ENCODE measurements at places on chromosomes 6 and 20.
A peak's percentile ranks its signal among the peaks of the same experiment; 100 is the strongest.

- no peak for DNase-seq
Measured at GRCh38 chr20:31560746-31561598, 44.1 kb upstream of the ID1 start.

DNA sequence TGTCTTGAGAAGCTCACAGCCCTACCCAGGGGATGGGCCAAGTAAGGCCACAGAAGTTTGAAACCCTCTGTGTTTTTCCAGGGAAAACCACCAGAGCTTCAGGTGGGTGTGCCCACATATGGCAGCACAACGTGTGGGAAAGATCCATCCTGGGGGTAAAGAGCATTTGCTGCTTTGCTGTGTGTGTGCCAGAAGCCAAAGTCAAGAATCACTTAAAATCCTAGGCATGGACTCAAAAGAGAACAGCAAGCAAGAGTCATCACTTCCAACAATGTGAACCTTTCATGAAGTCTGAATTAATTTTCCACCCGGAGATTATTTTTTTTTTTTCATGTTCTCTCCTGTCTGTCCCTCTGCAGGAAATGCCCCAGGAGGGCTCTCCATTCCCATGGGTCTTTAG lies 308.2 kb upstream of the SGK1 start:
- no peak for DNase-seq

DNA sequence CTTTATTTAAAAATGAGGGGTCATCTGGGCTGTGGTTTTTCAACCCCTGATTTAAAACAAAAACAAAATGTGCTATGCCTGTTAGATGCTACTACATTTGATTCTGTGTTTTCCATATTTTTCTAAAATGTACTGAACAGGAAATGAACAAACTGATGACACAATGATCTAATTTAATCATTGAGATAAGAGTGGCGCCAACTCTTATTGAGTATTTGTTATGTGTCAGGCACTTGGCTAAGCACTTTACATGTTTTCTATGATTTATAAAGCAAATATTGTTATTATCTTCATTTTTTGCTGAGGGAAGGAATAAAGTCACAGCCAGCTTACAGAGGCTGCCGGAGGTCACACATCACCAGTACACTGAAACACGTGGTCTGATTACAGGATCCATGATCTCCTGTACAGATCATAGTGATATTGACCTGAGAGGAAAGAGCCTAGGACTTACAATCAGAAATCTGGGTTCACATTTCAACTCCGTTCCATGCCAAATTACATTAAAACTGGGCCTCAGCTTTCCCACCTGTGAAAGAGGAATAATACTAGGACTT lies 166.7 kb downstream of the ESR1 start:
- DNase-seq: no peak

DNA sequence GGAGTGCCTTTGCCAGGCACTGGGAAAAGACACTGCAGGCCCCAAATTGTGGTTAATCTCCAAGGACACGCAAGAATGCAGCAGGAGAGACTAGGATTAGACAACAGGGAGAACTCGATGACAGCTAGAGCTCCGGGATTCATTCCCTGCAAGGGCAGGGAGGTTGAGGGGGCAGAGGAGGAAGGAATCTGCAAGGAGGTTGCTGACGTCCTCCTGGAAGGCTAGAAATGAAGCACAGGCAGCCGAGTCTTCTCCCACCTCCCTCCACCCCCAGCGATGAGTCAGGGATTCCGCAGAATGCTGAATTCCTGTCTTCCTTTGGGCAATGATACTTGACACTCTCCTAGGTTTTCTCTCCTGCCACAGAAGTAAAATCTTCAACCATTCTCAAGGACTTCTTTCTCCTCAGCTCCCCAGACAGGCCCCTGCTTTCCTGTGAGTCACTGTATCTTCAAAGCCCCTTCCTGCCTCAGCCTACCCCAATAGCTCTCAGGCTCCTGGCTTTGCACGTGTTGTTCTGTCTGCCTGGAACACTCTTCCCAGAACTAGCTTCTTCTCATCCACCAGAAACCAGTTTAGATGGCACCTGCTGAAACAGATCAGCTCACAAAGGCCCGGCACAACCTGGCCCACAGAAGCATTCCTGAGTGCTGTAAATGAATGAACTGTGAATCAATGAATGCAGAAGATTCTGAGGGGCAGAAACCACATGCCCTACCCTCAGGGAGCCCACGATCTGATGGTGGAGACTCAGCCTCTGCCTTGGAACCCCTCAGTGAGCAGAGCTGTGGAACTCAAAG lies 85.6 kb downstream of the MRPL14 start:
- no peak for DNase-seq

DNA sequence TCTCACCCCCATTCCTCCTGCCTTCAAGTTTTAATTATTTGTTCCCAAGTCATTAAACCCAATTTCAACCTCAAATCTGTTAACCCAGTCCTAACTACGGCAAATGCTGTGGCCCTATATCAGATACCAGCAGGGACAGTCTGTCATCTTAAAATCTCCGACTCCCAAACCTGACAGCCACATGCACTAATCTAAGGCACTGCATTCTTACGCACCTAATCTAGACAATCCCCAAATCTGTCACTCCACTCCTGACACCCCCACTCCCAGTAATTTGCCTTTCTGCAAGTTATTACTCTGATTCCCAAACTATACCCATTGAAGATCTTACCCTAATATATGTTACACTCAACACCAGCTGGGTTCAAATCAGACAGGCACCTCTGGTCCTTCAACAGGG lies 2.5 kb downstream of the MTCH1 start:
- DNase-seq: no peak

GRCh38 chr6:11947063-11947462 lies 65.0 kb upstream of the HIVEP1 start:
- DNase-seq: no peak

DNA sequence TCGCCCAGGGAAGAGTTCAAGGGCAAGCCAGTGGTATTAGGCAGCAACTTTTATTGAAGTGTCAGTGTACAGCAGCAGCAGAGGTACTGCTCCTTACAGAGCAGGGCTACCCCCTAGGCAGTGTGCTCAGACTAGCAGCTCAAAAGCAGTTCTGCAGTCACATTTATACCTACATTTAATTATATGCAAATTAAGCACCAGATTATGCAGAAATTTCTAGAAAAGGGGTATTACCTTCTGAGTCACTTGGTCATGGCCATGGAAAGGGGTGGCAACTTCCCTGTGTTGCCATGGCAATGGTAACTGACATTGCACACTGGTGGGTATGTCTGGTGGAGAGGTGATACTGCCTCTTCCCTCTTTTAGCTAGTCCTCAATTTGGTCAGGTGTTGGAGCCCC lies 2.1 kb upstream of the ZKSCAN4 start:
- peak; percentile 52 for DNase-seq

DNA sequence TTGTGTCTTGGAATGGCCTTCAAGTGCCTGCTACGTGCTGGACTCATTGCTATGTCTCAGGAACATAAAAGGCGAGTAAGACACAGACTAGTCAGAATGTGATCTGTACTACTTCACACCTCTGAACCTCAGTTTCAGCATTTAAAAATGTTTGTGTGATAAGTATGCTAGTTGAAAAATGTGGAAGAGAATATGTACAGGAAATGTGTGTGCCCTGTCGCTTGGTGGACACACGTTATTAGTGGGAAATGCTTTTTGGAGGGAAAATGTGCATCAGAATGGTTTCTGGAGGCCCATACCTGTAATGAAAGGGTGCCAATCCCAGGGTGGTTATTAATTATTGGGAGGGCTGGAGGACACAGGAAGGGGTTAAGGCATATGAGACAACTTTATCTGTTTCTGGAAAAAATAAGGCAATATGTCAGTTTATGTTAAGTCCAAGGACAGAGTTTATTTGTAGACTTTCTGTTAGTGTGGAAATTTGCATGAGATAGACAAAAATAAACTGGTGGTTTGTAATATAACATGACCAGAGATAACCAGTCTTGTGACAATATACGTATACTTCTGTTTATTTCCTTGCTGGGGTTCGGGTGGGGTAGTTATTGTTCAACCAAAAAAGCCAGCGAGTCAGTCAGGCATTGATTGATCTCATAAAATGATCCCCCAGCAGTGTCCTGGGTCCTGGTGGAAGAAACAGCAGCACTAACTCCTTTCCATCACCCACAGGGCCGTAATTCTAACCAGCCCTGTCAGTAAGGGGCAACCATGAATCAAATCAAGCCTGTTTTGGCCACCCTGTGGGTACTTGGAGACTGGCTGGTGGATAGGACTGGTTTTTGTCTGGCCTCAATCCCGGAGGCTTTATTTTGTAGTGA lies 117.9 kb downstream of the JARID2 start:
- no peak for DNase-seq

DNA sequence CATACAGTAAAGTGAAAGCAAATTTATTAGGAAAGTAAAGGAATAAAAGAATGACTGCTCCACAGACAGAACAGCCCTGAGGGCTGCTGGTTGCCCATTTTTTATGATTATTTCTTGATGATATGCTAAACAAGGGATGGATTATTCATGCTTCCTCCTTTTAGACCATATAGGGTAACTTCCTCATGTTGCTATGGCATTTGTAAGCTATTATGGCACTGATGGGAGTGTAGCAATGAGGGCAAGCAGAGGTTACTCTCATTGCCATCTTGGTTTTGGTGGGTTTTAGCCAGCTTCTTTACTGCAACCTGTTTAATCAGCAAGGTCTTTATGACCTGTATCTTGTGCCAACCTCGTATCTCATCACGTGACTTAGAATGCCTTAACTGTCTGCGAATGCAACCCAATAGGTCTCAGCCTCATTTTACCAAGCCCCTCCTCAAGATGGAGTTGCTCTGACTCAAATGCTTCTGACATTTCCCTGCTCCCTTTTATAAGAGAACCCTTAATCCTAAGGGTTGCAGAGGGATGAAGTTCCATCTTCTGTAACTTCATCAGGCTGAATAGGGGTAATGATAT lies 280.1 kb upstream of the RGS17 start:
- no peak for DNase-seq

DNA sequence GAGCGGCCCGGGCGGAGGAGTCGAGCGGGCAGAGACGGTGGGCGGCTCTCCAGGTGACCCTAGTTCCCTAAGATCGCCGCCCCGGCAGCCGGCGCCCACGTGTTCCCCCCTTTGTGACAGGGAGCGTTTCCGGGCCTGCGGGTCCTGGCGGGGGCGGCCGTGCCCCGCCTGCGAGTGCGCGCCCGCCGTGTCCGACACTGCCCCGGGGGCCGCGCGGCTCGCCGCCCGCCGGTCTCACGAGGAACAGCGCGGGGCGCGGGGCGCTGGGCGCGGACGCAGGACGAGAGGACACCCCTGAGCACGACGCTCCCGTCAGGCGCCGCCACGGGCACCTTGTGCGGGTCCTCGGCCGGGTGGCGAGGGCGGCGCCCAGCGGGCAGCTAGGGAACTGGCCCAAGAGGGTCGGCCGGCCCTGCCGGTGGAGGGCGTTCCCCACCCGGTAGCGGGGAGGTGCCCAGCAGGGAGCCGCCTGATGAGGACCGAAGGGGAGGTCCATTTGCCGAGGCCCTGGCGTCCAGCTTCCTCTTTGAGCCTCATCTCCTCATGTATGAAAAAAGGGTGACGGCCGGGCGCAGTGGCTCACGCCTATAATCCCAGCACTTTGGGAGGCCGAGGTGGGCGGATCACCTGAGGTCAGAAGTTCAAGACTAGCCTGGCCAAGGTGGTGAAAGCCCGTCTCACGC lies at the start of gene VARS1:
Gene VARS1 (minus strand): TSS at position 137 of the 683 bp plus-strand sequence. CDS start 535 bp downstream, outside the sequence.
- peak; percentile 91 for DNase-seq

DNA sequence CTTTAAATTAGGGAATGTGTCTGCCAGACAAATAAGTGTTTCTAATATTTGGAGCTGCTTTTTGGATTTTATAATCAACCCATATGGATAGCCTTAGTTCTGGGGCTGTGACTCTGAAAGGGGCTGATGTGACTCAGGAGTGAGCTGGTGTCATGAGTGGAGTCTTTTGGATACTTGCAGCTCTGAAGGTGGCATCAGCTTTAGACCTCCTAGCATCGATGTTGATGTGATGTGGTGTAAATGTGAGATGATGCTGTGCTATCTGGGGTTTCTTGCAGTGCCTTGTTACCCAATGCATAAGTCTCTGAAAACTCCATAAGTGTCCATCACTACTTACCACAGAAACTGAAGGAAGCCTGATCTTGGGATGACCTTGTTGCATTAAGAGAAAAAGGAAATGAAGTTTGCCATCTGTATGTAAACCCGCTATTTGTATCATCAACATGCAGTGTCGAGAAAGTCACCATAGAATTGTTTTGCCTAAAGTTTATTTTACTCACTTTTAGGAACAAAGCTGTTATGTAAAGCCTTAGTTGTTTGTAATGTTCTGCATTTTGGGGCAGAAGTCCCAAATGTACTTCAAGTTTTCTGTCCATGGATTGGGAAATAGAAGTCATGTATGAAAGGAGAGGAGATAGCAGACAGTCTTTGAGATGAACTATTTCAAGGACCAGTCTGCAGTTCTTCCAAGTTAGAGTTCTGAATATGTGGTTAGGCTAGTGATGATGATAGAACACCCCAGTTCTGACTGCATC lies 8.0 kb downstream of the FOXO3 start:
- DNase-seq: no peak

DNA sequence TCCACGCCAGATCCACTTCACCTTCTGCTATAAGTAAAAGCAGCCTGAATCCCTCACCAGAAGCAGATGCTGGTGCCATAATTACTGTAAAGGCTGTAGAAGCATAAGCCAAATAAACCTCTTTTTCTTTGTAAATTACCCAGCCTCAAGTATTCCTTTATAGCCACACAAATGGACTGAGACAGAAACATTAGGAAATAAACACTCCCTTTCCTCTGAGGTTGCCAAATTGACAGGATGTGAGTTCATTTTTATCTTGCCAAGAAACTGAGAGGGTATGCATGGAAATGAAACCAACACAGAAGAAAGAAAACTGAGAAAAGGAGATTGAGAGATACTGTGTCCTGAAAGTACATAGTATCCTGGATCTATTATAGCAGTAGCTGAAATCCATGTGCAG lies 481.2 kb downstream of the HAO1 start:
- DNase-seq: no peak

DNA sequence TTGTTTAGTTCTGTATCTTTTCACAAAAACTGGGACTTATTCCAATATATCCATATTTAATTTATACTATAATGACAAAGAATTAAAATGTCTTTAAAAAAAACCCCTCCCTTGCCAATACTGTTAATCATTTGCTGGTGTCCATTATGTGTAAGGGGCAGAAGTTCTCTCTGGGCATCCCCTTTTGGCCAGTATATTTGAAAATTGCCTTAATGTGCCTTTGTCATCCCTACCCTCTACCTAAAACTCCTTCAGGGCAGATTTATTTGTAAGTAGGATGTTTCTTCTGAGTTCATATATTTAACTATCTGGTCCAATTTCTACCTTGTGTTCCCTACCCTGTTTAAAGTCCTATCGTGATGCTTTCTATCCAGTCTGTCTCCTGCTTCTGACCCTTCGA lies 62.9 kb downstream of the ARHGAP18 start:
- no peak for DNase-seq

DNA sequence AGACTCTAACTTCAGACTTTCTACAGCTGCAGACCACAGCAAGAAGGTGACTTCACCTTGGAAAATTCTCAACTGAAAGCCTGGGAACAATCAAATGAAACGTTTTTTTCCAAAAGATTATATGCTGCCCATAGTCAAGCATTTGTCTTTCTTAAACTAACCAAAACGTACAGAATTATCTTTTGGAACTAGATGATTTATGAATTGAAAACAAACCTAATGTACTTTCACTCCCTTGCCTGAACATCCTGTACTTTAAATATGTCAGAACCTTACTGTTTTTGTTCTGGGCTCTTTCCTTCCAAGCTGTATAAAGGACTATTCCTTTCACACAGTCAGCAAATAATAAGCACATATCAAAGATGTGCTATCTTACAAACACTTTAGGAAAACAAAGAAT lies 62.4 kb upstream of the TNFAIP3 start:
- DNase-seq: no peak

GRCh38 chr6:28977341-28978132 lies 27.6 kb downstream of the ZNF311 start:
- peak; percentile 25 for DNase-seq

GRCh38 chr6:12962529-12962928 lies 246.0 kb downstream of the PHACTR1 start:
- no peak for DNase-seq

Data from stimulated activated naive CD8-positive, alpha-beta T cell treated with anti-CD3 and anti-CD28 coated beads, Interleukin-15, amount 100 ng/mL, for 72 hours (primary cell).